ENCODE measurements at places on chromosomes 11 and 22.

DNA sequence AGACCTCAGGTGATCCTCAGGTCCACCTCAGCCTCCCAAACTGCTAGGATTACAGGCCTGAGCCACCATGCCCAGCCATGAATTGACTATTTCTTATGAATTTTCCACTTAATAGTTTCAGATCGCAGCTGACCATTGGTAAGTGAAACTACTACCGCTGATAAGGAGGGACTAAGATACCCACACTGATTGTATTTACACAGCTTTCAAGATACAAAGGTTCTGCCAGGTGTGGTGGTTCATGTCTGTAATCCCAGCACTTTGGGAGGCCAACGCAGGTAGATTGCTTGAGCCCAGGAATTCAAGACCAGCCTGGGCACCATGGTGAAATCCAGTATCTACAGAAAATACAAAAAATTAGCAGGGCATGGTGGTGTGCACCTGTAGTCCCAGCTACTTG lies 3.9 kb downstream of the CHEK2 start:
- DNase-seq = no peak

DNA sequence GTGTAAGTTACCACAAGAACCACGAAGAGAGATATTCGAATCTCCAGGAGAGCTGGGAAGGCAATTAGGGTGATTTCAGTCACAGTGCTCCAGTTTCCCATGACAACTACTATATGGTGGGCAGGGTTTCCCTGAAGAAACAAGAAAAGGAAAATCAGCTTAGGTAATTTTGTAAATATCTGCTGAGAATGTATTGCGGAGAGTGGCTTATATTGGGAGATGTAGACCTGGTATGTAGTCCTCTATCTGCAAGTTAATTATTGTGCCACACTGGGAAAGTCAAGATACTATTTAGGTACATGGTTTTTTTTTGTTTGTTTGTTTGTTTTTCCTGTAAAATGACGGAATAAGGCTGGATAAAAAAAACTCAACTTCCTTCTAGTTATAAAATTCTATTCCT lies at the start of gene OR6M1:
OR6M1 (minus strand) TSS at position 101 of the 400 bp plus-strand sequence; CDS start at position 101, 0 bp downstream.
- no peak for DNase-seq

- no peak for DNase-seq
Measured at GRCh38 chr11:17736579-17736893, 2.0 kb downstream of the KCNC1 start.

GRCh38 chr11:63708764-63709163 lies 27.5 kb downstream of the RTN3 start:
- no peak for DNase-seq

DNA sequence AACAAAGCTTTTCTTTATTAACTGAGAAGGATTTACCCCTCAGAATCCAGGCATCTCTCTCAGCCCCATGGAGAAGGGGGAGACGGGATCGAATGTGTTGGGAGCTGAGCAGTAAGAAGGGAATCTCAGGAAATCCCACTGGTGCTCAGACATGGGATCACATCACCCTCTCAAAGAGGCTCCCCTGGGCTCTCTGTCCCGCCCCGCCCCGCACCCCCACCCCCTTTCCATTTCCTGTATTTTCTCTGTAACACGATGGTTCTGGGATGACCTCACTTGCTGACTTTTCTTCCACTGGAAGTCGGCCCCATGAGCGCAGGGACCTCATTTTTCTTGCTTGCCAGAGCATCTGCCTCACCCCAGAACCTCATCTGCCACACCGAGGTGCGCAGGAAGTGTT lies 100.0 kb downstream of the RPS6KA4 start:
- no peak for DNase-seq

DNA sequence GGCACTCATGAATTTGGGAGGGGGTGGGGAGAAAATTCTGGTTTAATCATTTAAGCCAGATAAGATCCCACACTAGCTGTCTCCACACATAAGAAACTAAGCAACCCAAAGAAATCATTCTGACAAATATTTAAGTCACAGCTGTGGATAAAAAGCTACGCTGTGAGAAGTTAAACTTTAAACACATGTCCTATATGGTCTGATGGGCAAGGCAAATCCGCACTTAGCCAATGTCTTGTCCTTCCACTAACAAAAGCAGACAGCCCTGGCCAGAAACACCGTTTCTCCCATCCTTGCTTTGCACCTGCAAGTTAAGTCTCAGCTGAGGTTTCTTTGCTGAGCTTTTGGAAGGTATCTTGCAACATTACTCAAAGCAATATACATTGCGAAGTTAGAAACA lies 68.0 kb downstream of the ETS1 start:
- DNase-seq = no peak

DNA sequence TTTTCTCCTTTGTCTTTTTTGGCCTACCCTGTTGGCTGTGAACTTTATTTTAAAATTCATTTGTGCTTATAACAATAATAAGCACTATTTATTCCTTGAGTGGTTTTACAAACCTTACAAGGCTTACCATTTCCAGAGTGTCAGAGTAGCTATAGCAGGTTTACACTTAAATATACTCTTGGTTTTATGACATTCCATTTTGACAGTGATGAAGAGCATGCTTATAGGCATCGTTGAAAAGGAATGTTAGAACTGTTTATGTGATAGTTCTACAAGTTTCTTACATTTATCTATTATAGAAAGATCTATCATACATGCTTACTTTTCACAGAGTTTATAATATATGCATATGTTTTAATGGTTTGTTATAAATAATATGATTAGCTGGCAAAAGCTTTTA lies 84.1 kb downstream of the PDE3B start:
- DNase-seq = no peak

- no peak for DNase-seq
Measured at GRCh38 chr11:48054994-48055291, 74.6 kb downstream of the PTPRJ start.

DNA sequence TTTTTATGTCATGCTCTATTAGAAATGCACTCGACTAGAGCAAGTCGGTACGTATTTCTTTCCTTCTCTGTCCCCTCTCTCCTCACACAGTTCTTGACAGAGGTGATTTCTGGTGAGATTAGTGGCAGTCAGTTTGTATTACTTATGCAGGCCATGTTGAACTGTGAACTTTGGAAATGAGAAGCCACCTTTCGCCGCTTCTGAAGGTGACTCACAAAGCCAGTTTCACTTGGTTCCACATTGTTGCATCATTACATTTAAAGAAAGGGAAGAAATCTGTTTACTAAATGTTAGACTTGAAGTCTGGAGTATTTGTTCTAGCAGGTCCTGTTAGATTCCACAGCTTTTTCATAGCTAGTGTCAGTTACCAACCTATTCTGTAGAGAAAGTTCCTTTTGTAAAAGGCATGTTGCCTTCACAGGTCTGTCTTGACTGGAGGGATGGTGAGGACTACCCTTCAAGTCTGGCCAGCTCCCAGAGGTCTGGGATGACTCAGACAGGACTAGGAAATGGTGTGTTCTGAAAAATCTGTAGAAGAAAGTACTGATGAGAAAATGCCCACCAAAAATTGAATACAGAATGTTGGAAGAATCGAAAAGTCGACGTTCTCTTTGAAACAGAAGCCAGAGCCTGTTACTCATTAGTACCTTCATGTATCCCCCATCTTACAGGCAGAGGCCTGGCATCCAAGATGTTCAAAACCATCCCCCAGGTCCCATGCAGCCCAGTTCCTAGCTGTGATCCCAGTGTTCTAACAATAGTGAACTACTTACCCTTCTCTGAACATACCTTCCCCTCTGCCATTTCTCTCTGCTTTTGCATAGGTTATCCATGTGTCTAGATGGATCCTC lies 181.4 kb downstream of the DBX1 start:
- DNase-seq = no peak

DNA sequence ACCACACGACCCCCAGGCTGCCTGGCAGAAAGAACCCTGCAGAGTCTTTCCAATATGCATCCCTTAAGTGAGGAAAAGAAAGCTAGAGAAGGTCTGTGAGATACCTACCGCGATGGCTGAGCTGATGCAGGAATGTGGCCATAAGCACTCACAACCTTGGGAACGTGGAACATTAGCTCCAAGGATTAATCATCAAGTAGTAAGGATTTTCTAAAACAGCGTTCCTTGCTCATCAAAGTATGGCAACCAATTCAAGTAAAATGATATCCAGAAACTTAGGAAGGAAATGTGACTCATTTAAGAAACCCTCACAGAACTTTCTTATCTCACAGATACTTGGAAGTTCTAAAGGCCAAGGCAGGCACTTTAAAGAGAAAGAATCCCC lies 12.8 kb downstream of the PACSIN2 start:
- no peak for DNase-seq

GRCh38 chr11:841981-842369 lies 354 bp downstream of the POLR2L start:
- DNase-seq = no peak

DNA sequence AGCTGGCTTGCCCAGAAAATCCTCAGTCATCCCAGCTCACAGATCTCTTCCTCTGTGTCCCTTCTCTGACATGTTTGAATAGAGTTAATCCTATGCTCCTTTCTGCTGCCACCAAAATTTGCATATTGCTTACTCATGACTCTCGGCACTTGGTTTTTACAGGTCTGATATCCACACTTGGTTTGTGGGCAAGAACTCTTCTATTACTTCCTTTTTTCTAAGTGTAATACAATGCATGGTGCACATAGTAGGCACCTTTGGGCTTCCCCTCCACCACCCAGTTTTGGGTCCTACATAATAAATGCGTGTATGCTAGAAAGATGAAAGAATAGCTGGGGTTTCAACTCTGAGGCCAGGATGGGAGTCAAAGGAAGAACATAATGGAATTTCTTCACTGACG lies 69.7 kb upstream of the GRK3 start:
- no peak for DNase-seq

DNA sequence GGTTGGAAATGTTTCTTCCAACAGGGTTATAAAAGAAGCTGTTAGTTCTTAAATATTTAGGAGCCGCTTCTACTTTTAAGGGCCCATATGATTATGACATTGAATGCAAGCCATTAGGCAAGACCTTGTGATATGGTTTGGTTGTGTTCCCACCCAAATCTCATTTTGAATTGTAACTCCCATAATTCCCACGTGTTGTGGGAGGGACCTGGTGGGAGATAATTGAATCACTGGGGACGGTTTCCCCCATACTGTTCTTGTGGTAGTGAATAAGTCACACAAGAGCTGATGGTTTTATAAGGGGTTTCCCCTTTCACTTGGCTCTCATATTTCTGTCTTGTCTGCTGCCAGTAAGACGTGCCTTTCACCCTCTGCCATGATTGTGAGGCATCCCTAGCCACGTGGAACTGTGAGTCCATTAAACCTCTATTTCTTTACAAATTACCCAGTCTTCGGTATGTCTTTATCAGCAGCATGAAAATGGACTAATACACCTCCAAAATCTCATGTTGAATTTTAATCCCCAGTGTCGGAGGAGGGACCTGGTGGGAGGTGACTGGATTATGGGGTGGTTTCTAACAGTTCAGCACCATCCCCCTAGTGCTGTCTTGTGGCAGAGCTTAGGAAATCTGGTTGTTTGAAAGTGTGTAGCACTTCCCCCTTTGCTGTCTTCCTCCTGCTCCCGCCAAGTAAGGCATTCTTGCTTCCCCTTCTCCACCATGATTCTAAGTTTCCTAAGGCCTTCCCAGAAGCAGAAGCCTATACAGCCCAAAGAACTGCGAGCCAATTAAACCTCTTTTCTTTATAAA lies 4.3 kb downstream of the CD59 start:
- peak; percentile 67 for DNase-seq

DNA sequence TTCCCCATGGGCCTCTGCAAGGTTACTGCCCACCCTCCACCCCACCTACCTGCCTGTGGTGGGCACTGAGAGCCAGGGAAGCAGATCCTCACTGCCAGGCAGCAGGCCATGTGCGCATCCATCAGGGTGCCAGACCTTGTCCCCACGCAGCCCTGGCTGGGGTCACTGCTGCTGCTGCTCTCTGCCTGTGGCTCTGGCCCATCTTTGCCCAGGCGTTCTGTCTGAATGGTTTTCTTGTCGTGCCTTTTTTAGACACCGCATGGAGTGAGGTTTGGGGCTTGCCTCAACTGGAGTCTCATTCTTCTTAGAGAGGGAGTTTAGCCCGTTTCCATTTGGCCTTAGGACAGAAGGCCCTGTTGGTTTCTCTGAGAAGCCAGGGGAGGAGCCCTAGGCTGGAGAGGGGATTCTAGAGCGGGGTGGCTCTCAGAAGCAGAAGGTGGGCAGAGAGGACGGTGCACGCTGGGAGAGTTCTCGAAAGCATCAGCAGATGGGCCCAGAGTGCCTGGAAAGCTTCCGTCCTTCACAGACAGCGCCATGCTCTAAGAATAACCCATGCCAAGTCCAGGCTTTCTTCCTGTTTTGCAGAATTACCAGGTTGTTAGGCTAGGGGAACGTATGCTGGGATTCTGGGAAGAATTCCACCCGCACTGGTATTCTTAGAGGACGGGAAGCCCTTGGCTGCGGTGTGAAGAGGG lies 8.1 kb downstream of the TANGO2 start:
- DNase-seq = peak; percentile 75

GRCh38 chr22:24807284-24807950 lies 1.4 kb downstream of the SGSM1 start:
- DNase-seq = peak; percentile 52

GRCh38 chr11:100923555-100923954 lies 206.1 kb downstream of the PGR start:
- no peak for DNase-seq

DNA sequence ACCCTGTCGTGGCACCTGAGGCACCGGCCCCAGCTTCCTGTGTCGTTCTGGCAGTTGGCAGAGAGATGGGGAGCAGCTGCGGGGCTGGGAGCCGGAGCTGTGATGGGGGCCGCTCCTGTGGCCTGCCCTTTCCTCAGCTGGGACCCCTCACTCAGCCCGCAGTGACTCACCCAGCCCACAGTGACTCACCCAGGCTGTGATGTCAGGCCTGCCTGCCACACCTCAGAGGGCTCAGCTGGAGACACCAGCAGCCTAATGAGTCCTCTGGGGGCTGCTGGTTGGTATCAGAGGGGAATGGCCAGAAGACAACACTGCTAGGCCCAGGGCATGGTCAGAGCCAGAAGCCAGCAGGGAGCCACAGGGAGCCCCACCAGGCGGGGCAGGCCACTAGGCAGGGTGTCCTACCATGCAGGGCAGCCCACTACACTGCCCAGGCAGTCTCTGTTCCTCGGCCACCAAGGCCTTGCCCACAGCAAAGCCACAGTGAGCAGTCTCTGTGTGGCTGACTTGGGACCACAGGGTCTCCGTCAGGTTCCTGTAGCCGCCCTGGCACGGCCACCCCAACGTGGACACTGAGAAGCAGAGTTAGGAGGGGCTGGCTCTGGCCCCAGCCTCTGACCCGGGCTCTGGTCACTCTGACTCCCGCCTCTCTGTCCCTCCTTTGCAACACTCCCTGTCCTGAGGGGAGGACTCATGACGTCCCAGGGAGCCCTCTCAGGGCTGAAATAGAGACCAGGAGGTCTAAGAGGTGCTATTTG lies 4.2 kb upstream of the FXYD2 start:
- no peak for DNase-seq

DNA sequence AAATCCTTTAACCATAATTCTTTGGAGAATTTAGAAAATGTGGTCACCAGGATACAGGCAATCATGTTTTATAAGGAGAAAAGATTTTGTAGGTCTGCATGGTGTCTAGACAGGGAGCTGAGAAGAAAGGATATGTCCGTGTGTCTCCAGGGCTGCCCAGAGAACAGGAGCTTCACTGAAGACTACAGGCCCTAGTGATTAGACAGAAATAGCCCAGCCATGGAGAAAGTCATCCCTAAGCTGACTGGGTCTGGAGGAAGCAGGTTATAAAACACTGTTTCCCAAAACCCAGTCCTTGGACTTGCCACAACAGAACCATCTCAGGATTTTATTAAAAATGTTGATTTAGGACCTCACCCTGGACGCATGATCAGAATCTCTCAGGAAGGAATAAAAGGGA lies 84.4 kb downstream of the GALNT18 start:
- DNase-seq = no peak
